Epithelial cell of prostate (primary cell): ENCODE measurements at places on chromosomes 1 and 21.

GRCh38 chr1:206568256-206568655, 44.0 kb downstream of the EIF2D start:
- no peak for DNase-seq

DNA sequence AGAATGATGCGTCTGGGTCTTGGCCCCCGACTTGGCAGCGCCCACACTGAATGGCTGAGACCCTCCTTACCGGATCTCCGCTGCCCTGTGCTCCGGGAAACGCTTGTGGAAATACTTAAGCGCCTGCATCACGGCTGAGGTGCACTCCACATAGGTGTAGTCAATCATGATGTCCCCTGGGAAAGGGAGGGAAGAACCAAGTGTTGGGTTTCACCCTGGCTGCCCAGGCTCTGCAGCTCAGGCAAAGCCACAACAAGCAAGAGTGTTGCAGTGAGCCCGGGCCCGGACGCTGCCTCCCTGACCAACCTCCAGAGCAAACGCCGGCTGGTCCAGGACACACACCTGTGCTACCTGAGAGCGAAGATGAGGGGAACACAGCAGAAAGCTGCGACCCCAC, 21.5 kb upstream of the SPATC1L start:
- no peak for DNase-seq

- no peak for DNase-seq
These were observed 38.7 kb downstream of the AMY1C start for GRCh38 chr1:103788377-103788776.

- no peak for DNase-seq
These were observed 81.7 kb upstream of the DUSP10 start for GRCh38 chr1:221823561-221823960.
